ENCODE measurements at places on chromosomes 4 and X.

GRCh38 chrX:121307449-121307848, 260.0 kb downstream of the GLUD2 start:
- DNase-seq, result no peak

DNA sequence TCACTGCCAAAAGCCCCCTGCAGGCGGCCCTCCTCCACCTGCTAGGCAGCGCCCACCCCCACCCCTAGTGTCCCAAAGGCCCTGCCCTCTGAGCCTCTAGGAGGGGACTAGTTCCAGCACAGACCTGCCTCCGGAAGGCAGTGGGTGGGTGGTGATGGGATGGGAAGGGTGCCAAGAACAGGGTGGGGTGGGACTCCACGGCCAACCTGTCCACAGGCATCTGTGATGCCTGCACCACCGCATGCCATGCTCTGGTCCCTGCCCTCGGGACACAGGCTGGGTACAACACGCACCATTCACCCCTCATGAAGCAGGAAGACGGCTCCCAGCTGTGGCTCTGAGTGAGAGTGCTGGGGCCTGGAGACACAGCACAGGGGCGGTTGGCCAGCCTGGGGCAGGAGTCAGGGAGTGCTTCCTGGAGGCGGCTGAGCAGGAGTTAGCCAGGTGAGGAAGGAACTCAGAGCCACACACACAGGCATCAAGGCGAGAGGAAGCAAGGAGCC, 243.1 kb upstream of the PSAPL1 start:
- no peak for DNase-seq

GRCh38 chrX:66035667-66036066, 4.2 kb downstream of the VSIG4 start:
- DNase-seq, result no peak

- no peak for DNase-seq
Observed at GRCh38 chr4:2057382-2058065, 1.6 kb upstream of the NAT8L start.

- no peak for DNase-seq
Observed at GRCh38 chr4:22850630-22851029, 157.9 kb downstream of the GBA3 start.

DNA sequence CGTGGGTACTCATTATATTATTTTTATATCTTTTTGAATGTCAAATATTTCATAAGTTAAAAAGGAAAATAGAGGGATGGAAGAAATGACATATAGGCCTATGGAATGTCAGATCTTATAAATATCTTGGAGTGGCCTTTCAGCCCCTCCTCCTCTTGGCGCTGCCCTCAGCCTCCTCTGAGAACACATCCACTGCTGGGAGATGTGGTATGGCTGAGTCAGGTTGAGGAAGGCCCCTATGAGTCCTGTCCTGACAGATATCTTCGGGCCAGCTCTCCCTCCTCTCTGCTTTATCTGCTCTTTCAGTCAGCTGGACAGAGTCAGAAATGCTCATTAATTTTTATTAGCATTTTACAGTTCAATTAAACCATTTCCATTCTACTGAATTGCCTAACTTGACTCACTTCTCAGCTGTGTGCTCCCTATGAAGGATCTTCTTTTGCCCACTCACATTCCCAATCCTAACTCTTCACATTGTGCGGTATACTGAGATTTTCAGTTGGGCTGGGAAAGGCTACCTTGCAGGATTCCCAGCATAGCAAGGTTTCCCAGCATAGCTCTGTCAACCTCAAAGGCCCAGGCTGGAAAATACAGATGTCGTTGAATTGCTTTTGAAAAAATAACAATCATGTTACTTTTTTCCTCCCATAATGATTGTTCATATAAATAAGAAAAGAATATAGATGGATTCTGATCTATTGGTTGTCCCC, 128.0 kb downstream of the ARHGEF9 start:
- no peak for DNase-seq

DNA sequence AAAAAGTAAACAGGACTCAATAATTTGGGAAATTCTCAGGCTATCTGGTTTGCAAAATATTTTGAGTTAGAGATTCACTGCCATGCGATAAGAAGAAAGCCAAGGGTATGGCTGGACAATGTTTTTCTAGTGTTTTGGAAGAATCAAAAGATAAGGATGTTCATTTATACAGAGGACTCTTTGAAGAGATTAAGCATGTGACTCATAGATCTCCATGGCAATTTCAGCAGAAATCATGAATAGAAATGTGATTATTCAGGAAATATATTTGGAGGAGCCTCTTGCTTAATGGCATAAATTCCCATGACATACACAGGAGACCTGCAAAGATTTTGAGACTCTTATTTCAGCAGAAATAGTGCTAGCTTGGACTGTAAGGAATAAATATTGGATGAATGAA, 16.7 kb upstream of the FRAS1 start:
- no peak for DNase-seq

Data from AML-193 (cell line).